ENCODE measurements at places on chromosomes 7 and 10.

- DNase-seq, result no peak
These were observed 152.7 kb downstream of the SH2D4B start for GRCh38 chr10:80690434-80690833.

- DNase-seq, result no peak
These were observed 40.3 kb downstream of the RGS10 start for GRCh38 chr10:119502209-119502608.

GRCh38 chr10:24894728-24895127, 57.7 kb downstream of the PRTFDC1 start:
- no peak for DNase-seq

DNA sequence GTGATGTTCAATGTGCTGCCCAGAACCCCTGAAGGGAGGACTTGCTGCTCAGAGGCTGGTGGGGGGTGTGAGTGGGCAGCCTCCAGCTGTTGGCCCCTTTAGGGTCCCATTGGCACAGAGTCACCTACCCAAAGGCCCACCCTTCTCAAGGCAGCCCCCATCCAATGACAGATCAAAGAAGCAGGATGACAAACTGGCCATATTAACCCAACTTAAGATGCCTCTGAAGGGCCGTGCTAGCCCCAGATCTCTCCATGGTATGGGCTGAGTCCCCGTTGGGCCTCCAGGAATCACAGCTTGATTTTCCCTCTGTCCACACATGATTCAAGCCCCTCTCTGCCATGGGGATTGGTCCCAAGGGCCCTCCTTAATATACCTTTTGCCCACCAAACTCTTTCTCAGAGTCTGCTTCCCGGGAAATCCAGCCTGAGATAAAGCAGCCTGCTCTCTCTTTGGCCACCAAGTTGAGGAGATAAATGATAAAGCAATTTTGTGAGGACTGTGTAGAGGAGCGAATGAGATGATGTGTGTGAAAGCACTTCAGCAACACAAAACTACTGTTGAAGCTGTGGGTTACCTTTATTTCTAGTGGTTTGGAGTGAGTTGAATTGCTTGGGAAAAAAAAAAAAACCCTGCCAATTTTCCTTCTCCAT, 38.2 kb upstream of the C10orf71 start:
- DNase-seq, result no peak

DNA sequence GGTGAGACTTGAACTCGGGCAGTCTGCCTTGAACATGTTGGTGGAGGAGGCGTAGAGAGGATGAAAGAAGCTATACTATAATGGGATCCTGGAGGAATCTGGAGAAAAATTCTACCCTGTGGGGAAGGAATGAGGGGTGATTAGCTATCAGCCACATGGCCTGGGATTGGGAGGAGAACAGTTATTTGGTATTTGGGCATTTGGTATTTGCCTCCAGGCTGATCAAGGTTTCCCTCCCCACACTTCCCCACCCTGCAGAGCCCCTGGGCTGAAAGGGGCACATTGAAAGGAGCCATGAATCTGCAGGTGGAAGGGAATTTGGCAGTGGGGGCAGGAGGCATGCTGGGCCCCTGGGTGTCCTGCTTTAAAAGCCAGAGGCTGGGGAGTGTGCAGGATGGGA, 235.3 kb downstream of the INHBA start:
- no peak for DNase-seq

DNA sequence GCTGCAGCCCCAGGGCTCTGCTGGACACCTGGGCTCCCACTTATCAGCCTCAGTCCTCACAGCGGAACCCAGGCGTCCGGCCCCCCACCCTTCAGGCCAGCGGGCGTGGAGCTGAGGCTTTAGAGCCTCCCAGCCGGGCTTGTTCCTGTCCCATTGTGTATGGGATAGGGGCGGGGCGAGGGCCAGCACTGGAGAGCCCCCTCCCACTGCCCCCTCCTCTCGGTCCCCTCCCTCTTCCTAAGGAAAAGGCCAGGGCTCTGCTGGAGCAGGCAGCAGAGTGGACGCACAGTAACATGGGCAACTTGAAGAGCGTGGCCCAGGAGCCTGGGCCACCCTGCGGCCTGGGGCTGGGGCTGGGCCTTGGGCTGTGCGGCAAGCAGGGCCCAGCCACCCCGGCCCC, 2.7 kb downstream of the NOS3 start:
- DNase-seq, result no peak

- no peak for DNase-seq
These were observed 51.4 kb upstream of the PDCD4 start for GRCh38 chr10:110820321-110820814.

GRCh38 chr7:91526404-91526803, 262.2 kb downstream of the FZD1 start:
- DNase-seq, result no peak

GRCh38 chr7:112056409-112056808, 149.8 kb downstream of the DOCK4 start:
- peak; percentile 78 for DNase-seq

DNA sequence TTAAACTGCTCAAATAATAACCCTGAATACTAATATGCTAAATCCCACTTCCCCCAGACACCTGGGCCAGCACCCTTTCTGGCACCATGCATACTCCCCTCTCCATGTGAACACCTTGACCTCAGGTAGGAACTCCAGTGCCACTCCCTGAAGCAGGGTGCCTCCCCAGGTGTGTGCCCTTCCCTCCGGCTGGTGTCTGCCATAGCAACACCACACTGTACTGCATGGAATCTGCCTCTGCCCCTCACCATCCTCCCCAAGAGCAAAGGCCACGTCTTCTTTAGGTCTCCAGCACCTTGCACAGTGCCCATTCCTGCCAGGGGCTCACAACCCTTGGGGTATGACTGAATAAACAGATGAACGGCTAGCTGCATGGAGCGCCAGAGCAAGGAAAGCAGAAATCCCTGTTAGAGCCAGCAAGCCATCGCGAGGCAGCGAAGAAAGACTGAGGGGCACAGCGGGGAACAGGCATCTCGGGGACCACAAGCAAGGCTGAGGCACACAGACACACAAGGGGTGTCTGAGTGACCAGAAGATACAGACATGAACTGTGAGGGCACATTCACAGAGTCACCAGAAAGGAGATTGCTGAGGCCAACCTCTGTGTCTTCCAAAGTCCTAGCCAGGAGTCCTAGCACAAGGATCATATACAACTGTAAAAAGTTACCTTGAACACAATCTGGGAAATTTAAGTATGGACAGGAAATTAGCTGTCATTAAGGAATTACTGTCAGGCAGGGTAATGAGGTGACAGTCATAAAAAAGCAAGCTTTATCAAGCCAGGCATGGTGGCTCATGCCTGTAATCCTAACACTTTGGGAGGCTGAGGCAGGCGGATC, 25.7 kb downstream of the COBL start:
- DNase-seq, result no peak

- no peak for DNase-seq
These were observed 86.9 kb downstream of the SIRT1 start for GRCh38 chr10:67971311-67971710.

- DNase-seq, result no peak
These were observed 10.0 kb upstream of the MEST start for GRCh38 chr7:130481898-130482297.

DNA sequence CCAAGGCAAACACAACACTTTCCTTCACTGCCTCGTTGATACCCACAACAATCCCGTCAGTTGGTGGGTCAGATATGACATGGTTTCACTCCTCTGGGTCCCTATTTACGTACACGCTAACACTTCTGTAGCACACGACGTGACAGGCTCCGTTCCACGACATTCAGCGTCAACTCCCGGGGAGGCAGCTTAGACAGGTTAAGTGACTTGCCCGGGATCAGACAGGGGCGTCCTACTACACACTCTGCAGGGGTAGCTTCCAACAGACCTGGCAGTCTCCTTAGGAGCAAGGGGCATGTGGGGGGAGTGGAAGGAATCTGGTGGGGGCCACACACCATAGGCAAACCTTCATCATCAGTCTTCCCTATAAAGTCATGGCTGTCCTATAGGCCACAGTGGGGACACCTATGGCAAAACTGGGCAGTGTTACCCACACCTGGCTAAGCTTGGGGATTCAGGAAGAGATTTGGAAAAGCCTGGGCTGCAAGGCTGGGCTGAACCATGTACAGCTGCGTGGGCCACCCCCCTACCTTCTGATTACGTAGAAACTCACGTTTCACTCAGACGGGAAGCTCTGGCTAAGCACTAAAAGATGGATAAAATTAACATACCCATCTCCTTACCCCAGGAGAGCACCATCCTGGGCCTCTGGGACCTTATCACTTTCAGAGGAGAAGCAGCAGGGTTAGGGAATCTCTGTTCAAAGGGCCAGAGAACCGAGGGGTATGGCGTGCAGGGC, 2.0 kb downstream of the TYSND1 start:
- DNase-seq, result no peak

DNA sequence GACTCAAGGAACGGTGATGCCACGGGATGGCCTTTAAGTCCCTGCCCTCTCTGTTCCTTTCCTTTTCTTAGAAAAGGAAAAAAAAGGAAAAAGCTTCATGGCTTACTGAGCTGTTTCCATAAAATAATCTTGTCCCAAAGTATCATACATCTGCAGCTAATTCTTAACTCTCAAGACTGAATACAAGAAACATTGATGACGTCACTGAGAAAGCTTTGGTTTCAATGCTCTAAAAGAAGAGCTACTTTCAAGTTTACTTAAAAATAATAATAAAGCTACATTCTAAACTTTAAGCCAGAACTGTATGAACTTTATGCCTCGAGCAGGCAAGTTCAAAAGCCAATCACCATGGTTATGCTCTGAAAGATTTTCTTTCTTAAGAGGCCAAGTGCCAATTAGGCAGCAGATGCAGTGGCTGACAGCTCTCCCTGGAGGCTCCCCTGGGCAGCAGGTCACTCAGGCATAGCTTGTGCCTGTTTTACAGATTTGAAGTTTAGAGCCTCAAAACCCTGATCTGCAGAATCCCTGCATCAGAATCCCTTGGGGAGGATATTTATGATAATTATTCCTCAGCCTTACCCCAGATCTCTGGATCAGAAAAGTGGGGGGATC, 165.0 kb downstream of the CHN2 start:
- no peak for DNase-seq

DNA sequence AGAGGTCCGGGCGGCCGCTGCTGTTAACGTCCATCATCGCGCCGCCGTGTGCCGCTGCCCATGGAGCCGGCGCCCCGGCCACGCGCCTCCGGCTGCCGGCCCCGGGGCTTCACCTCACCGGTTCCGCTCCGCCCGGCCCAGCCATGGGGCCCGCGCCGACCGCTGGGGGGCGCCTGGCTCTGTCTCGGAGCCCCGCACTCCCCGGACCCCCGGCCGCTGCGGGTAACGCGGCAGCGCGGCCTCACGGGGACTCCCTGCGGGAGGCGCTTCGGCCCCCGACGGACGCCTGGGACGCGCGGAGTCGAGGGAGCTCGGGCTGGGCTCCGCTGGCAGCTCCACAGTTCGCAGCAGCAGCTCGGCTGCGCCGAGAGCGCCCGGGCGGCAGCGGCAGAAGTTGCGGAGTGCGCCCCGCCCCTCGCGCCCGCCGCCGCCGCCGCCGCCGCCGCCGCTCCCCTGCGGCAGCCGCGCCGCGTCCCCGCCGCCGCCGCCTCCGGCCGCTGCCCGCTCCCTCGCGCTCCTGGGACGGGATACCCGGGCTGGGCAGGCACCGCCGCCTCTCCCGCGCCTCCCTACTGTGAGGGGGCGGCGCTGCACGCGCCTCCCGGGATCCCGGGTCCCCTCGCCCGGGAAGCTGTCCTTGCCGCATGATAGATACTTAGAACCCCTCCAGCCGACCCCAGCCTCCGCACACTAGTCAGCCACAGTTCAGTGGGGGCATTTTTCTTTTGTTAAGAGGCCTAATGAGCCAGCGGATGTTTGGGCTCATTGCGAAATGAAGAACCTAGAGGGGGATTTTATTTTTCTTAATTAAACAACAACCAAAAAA, at the start of gene HTR7:
HTR7 (minus strand) TSS at position 405 of the 826 bp plus-strand sequence; CDS start at position 37, 368 bp downstream.
- DNase-seq, result peak; percentile 74

DNA sequence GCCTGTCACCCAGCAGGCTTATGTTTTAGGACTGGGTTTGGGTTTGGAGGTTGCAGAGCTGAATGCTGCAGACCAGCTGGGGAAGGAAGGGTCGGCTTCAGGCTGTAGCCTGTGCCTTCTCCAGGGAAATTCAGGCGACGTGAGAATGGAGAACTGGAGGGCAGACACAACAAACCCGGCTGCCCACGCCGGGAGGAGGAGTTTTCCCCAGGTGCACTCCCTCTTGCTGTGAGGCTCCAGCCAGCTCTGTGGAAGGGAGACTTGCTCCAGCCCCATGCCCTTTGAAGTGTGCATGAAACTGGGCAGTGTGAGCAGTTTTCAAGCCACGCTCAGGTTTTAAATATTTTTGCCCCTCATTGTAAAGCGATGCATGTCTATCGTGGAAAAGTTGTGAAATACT, 279.1 kb downstream of the CCSER2 start:
- DNase-seq, result no peak

DNA sequence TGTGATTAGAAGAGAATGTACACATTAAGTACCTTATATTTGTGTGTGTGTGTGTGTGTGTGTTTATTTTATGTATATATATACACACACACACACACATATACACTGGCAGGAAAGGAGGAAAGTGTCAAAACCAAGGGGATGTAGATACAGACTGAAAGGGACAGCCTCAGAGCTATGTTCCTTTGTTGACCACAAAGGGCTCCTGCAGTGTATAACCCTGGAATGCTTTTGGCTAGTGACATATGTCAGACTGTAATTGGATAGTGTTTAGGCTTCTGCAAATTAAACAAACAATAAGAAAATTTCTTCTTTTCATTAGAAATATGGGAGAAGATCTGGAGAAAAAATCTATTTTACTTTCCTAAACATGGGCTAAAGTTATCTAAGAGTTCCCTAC, 15.9 kb downstream of the GBF1 start:
- DNase-seq, result no peak

DNA sequence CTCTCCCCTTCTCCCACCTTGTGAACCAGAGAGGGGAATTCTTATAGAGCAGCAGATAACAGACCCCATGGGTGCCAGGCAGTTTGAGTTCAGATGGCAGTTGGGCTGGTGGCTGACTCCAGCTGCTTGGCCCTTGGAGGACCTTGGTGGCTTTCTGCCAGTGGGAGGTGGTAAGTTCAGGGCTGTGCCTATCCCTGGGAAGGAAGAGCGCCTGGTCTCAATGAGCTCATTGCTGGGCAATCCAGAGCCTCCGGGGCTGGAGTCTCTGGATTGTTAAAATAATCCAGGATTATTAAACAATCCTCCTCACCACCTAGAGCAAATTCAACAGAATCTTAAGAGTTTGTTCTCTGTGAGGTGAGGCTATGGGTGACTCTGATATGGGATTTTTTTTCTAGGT, 105.2 kb downstream of the FANK1 start:
- no peak for DNase-seq

- no peak for DNase-seq
These were observed 281.5 kb downstream of the GRID1 start for GRCh38 chr10:86085136-86085535.

- DNase-seq, result no peak
These were observed 107.9 kb upstream of the SFMBT2 start for GRCh38 chr10:7518693-7519092.

All from HAP-1 (cell line).